Activated CD4-positive, alpha-beta memory T cell treated with anti-CD3 and anti-CD28 coated beads, Interleukin-2, amount 10 ng/mL, durations not matched to agents 7 days and 5 days (primary cell): ENCODE measurements at places on chromosomes 5 and 9.

GRCh38 chr5:7391814-7392692 is 3.9 kb upstream of the ADCY2 start:
- no peak for DNase-seq

DNA sequence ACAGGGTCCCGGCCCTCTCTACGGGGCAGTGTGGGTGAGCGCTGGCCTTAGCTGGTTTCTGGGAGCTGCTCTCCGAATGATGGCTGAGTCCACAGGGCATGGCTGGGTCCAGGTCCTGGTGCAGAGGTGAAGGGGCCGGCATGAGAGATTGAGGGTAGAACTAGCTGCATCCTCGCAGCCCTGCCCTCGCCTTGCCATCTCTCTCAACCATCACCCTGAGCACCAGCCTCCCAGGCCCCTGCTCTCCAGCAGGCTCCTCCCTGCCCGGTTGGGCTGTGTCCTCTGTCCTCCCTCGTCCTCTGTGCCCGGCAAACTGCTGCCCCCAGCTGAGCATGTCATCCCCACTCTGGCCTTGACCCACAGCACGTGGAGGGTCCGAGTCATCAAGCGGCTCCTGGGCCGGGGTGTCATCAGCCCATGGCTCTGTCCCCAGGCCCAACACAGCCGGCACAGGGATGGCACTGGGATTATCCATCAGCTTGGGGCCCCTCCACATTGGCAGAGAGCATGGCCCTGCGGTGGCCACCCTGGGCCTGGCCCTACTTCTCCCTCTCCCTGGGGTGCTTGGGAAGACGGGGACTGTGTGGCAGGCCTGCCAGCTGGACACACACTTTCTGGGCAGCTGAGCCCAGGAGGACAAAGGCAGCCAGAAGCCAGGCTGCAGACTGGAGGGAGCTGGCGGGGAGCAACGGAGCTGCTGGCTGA is 8.4 kb downstream of the FLT4 start:
- DNase-seq, result no peak

- DNase-seq, result peak; percentile 60
These were observed 12.1 kb downstream of the PDCL start for GRCh38 chr9:122816163-122816867.

DNA sequence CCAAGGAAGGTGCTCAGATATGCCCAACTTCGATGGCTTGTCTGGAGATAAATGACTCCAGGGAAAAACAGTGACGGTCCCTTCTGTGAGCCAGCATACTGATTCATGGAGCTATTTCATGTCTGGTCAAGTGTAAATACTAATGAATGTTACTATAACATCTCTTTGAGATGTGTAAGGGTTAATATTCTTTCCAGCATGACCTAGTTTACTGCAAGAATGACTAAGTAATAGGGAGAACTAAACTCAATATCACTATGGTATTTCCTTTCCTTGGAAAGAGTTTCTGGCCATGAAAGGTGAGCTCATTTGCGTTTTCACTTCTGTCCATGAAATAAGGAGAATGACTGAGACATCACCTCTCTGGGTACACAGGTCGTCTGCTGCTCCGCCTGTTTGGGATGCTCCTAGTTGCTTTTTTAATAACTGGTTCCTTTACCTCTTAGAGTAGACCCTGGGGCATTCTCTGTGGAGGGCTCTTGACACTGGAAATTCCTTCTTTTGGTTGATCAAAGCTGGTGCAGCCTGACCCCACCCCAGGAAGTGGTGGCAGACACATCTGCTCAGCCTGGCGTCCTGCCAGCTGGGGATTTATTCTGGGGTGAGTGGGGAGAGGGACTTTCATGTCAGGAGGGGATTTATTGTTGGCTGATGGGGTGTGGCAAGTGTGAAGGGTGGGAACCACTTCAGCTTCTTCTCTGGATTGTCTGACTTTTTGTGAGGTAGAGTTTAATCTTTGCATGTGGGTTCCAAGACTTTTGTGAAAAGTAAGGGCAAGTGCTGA is 250.0 kb upstream of the MPDZ start:
- no peak for DNase-seq

GRCh38 chr9:107557236-107557990 is 67.8 kb upstream of the KLF4 start:
- no peak for DNase-seq

- peak; percentile 61 for DNase-seq
These were observed 39.1 kb upstream of the RANBP6 start for GRCh38 chr9:6054280-6055099.

DNA sequence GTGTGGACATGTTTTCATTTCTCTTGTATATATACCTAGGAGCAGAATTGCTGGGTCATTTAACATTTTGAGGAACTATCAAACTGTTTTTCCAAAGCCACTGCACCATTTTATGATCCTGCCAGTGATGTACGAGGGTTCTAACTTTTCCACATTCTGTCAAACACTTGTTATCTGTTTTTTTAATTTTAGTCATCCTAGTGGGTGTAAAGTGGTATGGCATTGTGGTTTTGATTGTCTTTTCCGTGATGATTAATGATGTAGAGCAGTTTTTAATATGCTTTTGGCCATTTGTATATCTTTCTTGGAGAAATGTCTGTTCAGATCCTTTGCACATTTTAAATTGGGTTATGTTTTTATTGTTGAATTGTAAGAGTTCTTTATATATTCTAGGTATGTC is 107.0 kb downstream of the MELK start:
- DNase-seq, result no peak

DNA sequence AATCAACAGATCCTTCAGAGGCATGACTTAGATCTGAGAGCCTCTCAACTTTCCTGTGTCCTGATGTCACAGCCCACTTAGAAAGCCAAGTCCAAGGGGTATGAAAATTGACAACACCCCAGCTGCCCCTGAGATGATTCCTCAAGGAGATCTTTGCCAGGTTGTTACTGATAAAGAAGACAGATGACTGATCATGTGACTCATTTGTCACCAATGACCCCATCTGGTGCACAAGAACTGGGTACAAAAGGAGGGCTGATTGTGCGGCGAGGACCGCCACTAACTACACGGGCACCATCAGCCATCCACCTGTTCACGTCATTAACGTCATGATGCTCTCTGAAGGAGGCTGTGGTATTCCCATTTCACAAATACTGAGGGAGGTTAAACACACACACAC is 583.2 kb upstream of the KLF4 start:
- DNase-seq, result no peak

GRCh38 chr5:123835421-123835820 is 323.4 kb downstream of the CSNK1G3 start:
- DNase-seq, result no peak

- DNase-seq, result no peak
These were observed 1929.6 kb upstream of the CDH6 start for GRCh38 chr5:29263915-29264351.

GRCh38 chr9:129109952-129110739 is 447 bp downstream of the CRAT start:
- DNase-seq, result peak; percentile 26

- no peak for DNase-seq
These were observed 2.0 kb upstream of the UAP1L1 start for GRCh38 chr9:137075275-137075775.

GRCh38 chr5:89106480-89106879 is 223.5 kb upstream of the MEF2C start:
- no peak for DNase-seq

GRCh38 chr5:135207866-135208265 is 173.8 kb upstream of the PITX1 start:
- no peak for DNase-seq

DNA sequence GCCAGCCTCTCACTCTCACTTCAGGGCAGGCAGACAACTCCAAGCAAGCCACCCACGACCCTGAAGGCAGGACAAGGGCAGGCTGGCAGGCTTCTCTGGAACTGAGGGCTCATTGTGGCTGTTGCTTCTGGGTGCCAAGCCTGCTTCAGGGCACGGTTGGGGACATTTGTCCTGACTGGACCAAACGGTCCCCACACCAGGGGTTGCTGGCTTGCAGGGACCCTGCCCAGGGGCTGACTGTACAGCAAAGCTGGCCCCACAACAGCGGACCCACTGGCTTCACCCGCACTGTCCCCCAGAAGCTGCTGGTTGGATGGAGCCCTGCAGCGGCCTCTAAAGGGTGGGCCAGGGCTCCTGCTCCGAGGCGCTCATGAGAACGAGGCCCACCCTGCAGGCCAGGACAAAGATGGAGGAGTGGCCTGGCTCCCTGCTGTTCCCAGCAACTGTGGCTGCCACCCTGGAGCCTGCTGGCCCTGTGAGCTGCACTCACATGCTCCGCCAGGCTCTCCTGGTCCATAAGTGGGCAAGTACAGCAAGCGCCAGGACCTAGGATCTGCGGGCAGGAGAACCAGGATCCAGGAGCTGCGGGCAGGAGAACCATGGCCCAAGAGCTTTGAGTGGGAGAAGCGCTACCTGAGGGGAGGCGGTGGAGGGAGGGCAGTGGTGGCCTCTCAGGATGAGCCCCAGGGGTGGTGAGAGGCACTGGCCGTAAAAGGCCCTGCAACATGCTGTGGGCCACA is 34.4 kb upstream of the NSMF start:
- no peak for DNase-seq
